Brain (organoid and tissue), 16 donors: ENCODE measurements at places on chromosomes 3 and 15.

GRCh38 chr15:38216763-38217162 is 35.9 kb upstream of the SPRED1 start:
- DNase-seq: no peak

GRCh38 chr3:156358232-156358631 is 196.7 kb downstream of the SSR3 start:
- no peak for DNase-seq

DNA sequence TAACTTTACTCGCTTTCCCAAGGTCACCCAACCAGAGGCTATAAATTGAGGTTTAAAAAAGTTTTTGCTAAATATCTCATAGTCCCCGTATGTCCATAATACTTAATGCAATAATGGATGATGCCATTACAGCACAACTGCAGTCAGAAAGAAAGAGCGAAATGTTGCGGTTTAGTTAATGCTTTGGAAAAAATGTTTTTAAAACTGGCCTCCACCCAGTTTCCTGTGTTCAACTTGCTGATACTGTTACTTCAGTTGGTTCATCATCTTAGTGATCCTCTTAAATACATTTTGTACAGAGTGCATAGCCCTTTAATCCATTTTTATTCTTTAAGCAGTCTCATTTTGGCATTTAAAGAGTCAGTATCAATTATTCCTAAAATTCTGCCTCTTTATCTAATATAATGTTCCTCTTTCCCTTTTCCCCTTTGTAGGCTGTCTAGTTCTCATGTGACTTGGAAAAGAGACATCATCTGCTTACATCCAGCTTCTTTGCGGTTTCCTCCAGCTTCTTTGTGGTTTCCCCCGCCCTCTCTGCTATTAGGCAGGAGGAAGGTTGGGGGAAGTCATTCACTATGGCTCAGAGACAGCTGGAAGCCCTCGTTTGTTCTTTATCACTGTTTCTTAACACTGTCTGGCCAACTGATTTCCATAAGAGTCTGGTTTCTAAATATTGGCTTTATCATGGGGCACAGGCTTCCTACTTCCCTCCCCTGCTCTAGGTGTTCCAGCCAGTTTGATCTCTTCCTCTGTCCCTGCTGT is 154.3 kb downstream of the GOLIM4 start:
- DNase-seq: peak; percentile 32

- DNase-seq: no peak
These were observed 2.3 kb downstream of the RARB start for GRCh38 chr3:25430287-25430934.
